ENCODE measurements at places on chromosomes 4 and X. TPM values are rescaled to one million over a fixed set of nuclear protein-coding genes. Genes with fewer than 3 reads are reported as not detected.

DNA sequence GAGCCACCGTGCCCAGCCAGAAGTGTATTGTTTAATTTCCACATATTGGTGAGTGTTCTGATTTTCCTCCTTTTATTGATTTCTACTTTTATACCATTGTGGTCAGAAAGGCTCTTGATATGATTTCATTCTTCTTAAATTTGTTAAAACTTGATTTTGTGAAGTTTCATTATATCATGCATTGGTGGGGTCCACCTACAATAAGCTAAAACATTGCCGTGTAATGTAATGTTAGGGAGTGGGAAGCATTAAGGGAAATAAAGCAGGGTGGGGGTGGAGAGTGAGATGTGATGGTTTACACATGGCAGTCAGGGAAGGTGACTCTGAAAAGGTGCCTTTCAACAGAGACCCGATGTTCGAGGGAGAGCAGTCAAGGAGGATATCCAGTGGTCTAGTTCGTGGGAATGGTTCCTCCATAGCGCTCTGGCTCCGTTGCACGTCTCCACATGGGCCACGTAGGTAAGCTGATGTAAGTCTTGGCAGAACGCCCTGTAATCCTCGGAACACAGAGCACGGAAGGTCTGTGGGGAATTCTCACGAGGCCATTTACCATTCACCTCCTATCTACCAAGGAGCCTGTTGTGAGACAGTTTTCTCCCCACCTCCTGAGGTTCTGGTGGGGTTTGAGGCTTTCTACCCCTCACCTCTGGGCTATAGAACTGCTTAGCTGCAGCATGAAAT is 7.7 kb upstream of the WDR13 start:
- no peak for DNase-seq

GPR173 gene
- 3.3 TPM for total RNA-seq

FAM47E gene
- total RNA-seq: not detected

SEC31A gene
- total RNA-seq: 93.7 TPM

- no peak for DNase-seq
Measured at GRCh38 chr4:140448162-140448561, 20.7 kb upstream of the CLGN start.

- peak; percentile 59 for DNase-seq
Measured at GRCh38 chr4:176444741-176445140, 125.0 kb downstream of the SPCS3 start.

GRCh38 chr4:87032884-87033533 is 98.2 kb downstream of the AFF1 start:
- peak; percentile 51 for DNase-seq

- no peak for DNase-seq
Measured at GRCh38 chr4:138452826-138453225, 210.7 kb upstream of the SLC7A11 start.

DNA sequence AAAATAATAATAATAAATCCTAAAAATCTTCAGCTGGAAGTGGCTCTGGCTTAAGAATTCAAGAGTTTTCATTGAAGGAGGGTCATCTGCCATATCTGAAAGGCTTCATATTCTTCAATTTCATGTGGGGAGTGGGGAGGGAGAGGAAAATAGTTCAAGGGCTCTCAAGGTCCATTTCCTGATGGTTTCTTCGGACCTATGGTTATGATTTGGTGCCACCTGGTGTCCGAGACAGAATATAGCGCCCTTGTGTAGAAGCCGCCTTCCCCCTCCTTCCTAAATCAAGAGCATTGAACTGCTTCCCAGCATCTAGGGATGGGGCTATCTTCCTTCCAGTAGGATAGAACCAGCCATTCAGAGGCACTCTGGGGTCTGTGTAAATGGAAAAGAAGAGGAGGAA is 34.3 kb downstream of the NLGN3 start:
- peak; percentile 49 for DNase-seq

ODAM gene
- not detected for total RNA-seq

AFF2 gene
- 1.0 TPM for total RNA-seq

GRCh38 chrX:31497086-31497485 is 425.2 kb upstream of the FTHL17 start:
- peak; percentile 8 for DNase-seq

DNA sequence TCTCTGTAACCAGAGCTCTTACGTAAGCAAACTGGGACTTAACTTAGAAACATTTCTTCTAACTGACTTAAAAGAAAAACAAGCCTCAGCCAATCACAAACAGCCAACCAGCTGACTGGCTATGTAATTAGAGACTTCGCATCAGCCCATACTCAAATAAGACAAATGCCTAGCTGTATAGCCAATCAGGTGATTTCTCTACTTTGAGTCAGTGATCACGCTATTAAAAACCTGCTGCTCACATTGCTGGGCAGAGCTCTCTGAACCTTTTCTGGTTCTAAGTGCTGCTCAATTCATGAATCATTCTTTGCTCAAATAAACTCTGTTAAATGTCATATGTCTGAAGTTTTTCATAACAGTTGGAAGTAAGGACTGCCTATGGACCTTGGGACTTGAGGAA is 9.9 kb upstream of the SMIM10L2A start:
- DNase-seq: peak; percentile 66

DNA sequence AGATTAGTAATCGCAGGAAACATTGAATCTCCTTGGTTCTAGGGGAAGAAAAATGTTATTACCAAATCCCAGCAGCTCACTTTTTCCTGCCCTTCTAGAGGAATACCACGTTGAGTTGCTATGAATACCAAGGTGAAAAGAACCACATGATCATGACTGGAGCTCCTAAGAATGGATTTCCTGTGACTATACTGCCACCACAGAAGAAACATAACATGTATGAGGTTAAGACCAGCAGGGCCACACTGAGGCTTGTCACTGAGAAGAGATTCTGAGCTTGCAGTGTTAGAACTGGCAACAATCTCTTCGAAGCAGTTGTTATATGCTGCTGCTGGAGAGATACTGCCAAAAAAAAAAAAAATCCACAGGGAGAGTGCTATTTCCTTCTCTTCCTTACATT is 1235.3 kb downstream of the FSTL5 start:
- DNase-seq: peak; percentile 1

GRCh38 chr4:122643257-122643656 is 22.4 kb upstream of the IL21 start:
- DNase-seq: no peak

DNA sequence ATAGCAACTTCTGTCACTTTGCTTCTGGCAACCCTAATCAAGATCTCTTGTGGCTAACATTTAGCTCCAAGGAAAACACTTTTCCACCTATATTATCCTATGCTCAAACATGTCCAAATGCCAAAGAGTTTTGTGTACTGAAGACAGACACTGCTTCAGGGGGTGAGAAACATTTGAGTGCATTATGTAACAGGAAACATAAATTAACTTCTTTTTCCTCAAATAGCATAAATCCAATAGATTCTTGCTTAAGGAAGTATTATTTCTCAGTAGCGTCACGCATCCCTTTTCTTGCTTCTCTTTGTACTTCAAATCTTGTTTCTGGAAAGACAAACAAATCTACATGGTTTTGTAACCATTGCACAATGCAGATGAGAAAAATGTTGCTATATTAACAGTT is 839.1 kb downstream of the GLUD2 start:
- DNase-seq: no peak

GRCh38 chr4:111466811-111467604 is 678.2 kb upstream of the FAM241A start:
- no peak for DNase-seq

DNA sequence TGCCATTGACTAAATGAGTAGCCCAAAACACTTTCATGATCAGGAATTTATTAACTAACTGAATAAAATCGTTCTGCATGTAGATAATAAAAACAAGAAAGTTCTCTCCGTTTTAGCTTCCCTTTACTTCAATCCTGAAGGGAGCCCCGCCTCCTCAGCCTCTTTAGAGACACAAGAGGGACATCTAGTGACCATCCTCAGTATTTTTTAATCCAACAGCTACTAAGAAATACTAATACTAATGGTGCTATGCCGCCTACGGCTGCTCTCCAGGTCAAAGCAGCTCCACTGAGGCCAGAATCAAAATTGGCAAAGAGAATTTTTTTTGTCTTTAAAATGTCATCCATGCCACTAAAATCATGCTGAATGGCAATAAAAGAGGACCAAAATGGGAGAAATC is 3.2 kb upstream of the PCDH19 start:
- DNase-seq: peak; percentile 22

KDM6A gene
- 14.4 TPM for total RNA-seq

STK32B gene
- total RNA-seq: 0.37 TPM

DNA sequence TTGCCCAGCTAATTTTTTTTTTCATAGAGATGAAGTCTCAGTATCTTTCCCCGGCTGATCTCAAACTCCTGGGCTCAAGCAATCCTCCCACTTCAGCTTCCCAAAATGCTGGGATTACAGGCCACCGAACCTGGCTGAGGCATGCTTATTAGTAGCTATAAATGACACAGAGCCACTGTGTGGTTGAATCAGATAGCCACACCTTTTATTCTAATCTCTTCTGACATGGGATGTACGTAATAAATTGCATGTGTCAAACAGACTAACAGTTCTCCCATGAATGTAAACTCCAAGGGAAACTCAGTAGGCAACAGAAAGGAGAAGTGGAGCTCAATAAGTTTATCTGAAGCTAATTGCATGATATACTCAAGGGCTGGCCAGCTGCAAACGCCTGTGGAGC is 139.8 kb upstream of the VCX3A start:
- DNase-seq: no peak
